ENCODE measurements at places on chromosomes 13 and 19.

GRCh38 chr13:106466691-106467426 lies 68.6 kb downstream of the EFNB2 start:
- no peak for DNase-seq

DNA sequence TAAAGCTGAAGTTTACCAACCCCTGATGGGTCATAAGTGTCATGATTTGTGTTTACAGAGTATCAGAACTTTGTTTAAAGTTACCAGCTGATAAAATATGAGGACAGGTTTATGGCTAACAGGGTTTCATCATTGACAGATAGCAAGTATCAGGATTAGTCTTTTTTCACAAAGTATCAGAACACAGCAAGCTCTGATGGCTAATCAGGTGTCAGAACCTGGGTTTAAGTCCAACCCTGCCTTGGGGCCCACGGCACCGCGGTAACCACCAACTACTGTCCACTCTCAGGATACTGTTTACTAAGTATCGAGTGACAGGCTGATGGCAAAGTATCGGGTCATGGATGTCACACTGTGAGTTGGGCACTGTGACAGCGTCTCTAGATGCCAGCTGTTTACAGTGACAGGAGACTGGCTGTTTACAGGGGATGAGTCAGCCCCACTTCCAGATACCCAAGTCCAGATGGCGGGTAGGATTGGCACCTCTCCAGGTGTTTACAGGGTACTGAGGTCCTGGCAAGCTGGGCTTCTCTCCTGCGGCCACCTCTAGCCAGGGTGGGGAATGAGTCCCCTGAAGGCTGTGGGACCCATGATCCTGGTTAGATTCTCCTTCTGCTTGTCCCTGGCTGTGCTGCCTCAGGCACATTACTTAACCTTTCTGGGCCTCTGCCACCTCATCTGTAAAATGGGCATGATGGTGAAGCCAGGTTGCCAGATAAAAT lies 21.8 kb downstream of the ARRDC2 start:
- no peak for DNase-seq

DNA sequence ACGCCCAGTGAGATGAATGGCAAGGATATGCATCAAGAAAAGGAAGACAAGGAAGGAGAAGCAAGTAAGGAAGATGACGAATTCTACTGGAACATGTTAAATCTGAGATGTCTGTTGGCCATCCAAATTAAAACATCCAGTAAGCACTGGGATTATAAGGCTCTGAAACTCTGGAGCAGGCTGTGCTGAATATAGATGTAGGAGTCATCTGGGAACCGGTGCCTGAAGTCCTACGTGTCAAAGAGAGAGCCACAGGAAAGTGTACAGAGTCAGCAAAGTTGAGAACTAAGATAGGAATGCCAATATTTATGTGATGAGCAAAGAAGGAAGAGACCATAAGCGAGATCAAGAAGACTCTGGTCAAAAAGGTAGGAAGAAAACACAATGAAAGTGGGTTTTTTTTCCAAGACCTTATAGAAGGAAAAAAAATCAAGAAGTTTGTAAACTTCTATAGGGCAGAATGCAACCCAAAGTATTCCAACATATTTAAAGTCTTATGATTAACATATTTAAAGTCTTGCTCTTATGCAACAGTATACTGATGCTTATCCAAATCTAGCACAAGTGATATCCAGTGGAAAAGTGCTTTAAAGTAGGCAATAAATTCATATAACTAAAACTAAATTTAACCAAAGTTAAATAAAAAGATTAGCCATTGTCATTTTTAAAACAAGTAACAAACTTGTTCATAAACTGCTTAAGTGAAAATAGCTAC lies 51.2 kb upstream of the EEF1AKMT1 start:
- no peak for DNase-seq

- DNase-seq: no peak
These were observed 11.1 kb upstream of the TDRD12 start for GRCh38 chr19:32708457-32708856.

DNA sequence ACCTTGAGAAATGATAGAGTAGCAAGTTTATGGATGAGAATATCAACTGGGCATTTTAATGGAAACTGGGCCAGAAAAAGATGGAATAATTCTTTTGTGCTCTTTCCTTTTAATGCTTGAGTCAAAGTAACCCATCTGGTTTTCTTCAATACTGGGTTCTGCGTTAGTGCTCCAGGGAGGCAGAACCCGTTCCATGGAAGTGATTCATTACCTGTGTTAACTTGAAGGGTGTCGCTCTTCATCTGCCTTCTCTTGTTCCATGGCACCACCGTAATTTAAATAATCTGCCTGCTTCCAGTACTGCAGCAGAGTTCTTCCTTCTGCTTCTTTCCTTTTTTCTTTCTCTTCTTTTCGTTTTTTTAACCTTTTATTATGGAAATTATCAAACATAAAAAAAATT lies 14.7 kb upstream of the USP12 start:
- no peak for DNase-seq

DNA sequence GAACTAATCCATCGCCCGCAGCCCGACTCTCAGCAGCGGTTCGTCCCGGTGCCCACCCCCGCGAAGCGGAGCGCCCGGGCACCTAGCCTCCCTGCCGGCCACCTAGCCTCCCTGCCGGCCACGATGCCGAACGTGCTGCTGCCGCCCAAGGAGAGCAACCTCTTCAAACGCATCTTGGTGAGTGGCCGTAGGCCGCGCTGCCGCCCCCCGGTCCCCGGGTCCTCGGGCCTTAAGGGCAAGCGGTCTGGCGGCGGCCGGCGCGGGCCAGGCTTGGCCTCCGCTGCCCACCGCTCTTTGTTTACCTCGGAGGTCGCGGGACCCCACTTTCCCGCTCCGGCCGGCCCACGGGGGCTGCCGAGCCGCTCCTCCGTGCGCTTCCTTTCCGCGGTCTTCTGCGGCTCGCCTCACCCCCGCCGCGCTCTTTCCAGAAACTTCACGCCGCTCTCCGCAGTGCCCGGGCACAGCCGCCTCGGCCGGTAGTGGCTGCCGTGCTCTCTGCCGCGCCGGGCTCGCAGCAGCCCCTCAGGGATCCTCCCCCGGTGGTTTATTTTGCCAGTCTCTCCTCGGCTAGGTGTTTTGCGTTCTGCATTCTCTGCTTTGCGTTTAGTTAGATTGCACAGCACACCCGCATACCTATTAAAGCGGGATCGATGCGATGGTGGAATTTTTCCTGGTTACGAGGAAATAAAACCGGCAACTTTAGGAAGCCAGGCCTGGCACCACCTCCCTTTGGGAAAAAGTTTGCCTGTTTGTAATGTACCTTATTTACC lies 524 bp downstream of the NAA16 start:
- DNase-seq: peak; percentile 21

GRCh38 chr19:38655148-38655824 lies 7.8 kb downstream of the ACTN4 start:
- DNase-seq: no peak

DNA sequence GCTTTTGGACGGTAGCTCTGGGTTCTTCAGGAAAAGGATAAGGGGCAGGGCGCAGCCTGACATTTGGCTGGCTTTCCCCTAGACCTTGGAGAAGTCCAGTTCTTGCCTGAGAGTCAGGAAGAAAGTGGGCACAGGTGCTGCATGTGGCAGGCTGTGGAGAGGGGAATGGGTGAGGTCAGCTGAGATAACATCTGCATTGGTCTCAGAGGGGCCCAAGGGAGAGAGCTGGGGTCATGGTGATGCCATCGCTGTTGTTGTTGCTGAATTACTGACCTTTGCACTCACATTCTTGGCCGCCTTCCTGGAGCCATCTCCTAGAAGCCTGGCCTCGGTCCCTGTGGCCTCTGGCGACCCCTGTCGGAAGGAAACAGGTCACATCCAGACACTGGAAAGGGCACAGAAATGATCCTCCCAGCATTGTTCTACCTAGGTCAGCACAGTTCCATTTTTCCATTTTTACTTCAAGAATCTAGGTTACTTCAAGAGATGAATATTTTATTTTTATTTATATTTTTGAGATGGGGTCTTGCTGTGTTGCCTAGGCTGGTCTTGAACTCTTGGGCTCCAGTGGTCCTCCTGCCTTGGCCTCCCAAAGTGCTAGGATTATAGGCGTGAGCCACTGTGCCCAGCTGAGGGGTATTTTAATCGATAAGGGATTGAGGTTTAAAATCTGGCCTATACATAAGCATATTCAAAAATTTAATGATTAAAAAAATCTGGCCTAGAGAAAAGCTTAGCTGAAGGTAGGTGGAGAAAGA lies 6.5 kb upstream of the LIPE start:
- peak; percentile 45 for DNase-seq

DNA sequence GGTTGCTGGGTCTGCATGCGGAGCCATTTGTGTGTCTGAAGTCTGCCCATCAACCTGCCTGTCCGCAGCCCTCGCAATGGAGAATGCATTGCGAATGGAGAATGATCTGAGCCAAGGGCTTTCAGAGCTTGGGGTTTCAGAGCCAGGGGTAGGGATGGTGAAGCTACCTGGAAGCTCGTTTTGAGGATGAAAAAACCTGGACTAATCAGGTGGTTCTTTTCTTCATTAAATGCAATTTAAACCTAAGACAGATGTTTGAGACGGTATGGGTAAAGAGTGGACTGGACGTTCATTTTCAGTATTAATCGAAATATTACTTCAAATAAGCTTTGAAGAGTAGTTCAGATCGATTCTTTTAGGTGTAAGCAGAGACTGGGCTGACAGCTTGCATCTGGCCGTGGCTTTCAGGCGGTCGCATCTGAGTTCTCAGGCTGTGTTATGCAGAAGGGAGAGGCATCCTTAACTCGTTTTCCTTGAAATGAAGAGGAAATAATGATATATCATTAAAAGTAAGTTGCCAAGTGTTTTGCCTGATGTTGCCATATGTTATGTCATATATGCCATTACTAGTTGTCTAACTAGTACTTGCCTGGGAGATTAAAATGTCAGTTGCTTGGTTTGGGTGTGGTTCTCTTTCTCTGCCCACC lies 801 bp downstream of the MCF2L start:
- DNase-seq: no peak
